Myometrial cell (primary cell): ENCODE measurements at places on chromosomes 1 and 21. TPM values are rescaled to one million over a fixed set of nuclear protein-coding genes. Genes with fewer than 3 reads are reported as not detected.

F13B gene
- not detected in 2 replicates for total RNA-seq

AMY1B gene
- not detected in 2 replicates for total RNA-seq

PCNX2 gene
- 6.1 and 53.5 TPM in 2 replicates for total RNA-seq

GON4L gene
- total RNA-seq, result 20.4 and 21.6 TPM in 2 replicates

PGLYRP3 gene
- not detected in 2 replicates for total RNA-seq

C1orf146 gene
- total RNA-seq, result not detected in 2 replicates

KRTAP11-1 gene
- not detected in 2 replicates for total RNA-seq
